EH (cell line): ENCODE measurements at places on chromosomes 12 and 14.

GRCh38 chr12:86249851-86250250 lies 6.3 kb downstream of the MGAT4C start:
- DNase-seq, result no peak

GRCh38 chr12:130497991-130498390 lies 160.3 kb downstream of the PIWIL1 start:
- DNase-seq, result no peak

DNA sequence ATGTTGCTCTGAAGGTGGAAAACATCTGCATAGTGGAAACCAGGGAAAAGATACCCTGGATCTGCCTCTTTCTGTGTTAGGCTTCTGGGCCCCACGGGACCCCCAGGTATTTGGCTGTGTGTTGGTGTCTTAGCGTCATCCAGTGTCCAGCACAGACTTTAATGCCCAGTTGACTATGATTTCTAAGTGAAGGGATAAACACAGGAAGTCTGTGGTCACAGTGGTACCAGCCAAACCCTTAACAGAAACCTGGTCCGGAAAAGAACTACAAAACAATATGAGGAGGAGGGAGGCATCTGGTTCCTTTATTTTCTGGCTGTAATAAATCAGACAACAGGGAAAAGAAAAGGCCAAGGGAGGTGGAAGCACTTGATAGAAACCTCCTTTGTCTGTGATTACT lies 56.4 kb downstream of the CMKLR1 start:
- DNase-seq, result no peak

GRCh38 chr14:103740991-103741689 lies 25.5 kb downstream of the ZFYVE21 start:
- DNase-seq, result peak; percentile 80

- DNase-seq, result peak; percentile 40
Measured at GRCh38 chr14:67951529-67952135, 132.1 kb downstream of the RAD51B start.

DNA sequence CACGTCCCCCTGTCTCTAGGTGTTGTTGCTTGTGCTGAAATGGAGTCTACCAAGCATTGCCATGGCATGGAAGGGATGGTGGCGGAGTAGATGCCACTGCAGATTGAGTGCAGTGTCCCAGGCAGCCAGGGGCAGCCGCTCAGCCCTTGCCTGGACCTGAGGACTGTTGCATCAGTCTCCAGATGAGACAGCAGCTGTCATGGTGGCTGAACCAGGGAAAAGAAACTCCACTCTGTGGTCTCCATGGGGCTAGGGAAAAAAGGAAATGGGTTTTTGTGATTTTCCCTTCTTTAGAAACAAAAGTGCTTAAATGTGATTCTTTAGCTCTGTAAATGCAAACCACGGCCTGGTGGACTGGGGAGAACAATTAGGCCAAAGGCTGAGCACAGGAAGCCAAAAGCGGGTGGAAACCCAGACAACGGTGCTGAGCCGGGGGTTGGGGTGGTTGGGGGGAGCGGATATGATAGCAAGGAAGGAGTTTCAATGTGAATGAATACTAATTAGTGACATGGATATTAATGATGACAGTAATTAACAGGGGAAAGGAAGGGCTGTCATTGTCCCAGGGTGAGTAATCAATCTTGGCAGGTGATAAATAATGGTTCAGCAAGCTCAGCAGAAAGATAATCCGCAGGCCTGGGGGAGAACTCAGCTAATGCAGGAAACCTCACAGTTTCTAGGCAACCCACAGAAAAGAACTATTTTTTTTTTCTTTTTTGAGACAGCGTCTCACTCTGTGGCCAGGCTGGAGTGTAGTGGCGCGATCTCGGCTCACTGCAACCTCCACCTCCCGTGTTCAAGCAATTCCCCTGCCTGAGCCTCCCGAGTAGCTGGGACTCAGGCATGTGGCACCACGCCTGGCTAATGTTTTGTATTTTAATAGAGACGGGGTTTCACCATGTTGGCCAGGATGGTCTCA lies 442.6 kb downstream of the DPF3 start:
- no peak for DNase-seq

GRCh38 chr12:92338671-92339070 lies 193.0 kb upstream of the BTG1 start:
- peak; percentile 49 for DNase-seq

DNA sequence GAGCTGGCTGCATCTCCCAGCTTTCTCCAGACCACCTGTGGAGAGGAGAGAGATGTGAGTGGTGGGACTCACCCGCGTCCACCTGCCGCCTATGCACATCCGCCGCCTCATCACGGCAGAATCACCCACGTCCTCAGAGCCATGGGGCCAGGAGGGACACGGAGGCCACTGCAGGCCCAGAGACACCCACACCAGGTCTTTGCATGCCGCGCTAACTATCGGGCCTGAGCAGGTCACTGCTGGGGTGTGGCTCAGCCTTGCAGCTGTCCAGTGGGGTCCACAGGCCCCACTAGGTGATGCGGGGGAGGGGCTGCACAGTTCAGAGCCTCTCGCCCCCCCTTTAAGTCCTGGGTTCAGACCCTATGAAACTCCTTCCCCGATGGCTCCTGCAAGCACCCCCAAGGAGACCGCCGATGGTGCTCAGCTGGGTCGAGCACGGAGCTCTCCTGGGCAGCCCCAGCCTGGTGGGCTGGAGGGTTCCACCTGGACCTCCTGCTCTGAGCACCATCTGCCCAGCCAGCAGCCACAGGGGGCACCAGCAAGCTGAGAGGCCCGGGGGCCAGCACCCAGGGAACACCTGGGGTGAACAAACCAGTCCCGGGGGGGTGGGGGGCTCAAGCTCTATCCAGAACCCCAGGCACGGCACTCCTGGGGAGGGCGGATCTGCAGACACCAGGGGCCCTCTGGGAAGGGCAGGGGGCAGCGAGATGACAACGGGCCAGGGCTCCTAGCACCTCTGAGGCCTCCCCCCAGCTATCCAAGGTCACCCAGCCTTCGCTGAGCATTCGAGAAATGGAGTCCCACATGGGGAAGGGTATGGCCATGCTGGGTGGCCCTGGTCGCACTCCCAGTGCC lies 34.3 kb downstream of the CCNK start:
- DNase-seq, result no peak

DNA sequence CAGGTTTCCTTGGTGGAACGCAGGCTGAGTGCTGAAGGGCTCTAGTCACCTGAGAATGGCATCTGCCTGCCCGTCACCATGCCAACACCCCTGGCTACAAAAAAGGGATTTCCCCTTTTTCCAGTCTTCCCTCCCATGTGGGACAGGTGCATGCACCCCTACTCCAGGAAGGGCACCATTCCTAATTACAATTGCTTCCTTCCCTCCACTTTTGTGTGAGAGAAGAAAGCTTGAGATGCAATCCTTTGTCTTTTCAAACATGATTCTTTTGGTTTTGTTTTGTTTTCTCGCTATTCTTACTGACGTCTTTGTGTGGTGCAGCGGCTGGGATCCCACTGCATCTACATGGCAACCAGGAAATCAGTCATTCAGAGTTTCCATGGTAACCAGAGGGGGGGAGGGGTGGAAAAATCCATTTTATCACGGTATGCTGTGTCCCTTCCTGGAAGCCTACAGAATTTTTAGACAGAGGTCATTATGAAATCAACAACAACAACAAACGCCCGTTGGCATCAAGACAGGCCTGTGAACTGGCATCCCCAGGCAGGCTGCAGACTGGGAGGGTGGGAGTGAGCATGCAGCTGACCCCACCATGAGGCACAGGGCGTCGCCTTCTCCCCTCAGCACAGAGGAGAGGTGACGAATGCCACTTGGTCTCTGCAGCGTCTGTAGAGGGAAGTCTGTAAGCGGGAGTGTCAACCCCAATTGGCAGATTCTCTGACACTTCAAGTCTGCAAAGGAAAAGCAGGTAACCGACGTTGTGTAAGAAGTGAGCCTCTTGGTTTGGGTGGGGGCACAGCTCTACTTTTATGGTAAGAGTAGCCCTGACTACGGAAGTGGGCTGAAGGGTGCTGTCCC lies 13.6 kb upstream of the GNG2 start:
- DNase-seq, result peak; percentile 38

DNA sequence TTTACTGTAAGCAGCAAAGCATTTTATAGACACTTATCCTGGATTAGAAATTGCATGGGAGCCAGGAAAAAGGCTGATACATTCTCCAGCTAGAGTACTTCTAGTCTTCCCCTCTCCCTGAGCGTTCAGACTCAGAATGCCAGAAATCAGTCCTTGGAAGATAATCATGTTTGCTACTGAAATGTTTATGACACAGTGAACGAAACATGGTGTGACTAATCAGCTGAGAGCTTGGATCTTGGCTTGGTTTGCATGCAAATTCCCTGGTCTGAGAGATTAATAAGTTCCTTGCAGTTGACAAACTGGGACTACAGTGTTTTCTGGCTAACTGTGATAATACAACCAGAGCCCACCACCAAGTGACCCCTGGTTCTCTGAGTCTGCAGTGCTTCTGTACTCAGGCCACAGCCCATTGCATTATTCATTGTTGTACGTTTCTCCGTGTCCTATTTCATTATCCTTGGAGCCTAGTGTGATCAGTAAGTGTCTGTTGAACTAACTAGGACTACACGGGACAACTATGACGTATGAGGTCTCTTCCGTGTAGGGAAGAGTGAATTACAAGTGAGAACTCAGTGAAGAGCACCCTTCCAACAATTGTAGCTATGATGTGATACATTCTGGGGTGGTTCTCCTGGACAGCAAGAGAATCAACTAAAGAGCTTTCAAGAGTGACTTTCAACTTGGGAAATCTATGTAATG lies 34.6 kb upstream of the EVL start:
- peak; percentile 95 for DNase-seq

DNA sequence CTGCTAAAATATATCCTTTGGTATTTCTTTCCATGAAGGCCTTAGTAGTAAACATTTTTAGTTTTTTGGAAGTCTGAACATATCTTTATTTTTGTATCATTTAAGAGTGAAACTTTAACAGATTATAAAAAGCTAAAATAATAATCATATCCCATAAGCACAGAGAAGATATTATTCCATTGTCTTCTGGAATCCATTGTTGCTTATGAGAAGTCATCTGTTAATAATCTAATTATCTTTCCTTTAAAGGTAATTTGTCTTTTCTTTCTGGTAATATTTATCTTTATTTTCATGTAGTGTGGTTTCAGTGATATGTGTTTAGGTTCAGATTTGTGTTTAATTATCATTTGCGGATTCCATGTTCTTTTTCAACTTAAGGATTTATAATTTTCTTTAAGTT lies 261.7 kb downstream of the MSRB3 start:
- DNase-seq, result no peak

- DNase-seq, result no peak
Measured at GRCh38 chr12:11824736-11825135, 175.3 kb downstream of the ETV6 start.

DNA sequence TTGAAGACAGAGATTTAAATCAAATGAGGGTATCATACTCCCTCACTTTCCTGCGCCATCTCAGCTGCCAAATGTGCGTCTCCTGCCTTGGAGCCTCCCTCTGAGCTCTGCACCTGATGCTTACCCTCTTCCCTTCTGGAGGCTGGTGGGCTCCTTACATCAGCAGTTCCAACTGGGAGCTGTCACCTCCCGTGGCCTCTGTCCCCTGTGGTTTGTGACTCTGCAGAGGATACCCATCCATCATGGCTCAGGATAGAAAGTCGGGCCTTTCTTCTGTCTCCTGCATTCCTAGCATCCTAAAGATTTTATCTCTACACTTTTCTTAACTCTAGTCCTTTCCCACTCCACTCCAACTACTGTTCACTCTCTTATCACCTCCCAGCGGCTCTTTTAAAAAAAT lies 570.6 kb downstream of the BCL11B start:
- DNase-seq, result no peak

DNA sequence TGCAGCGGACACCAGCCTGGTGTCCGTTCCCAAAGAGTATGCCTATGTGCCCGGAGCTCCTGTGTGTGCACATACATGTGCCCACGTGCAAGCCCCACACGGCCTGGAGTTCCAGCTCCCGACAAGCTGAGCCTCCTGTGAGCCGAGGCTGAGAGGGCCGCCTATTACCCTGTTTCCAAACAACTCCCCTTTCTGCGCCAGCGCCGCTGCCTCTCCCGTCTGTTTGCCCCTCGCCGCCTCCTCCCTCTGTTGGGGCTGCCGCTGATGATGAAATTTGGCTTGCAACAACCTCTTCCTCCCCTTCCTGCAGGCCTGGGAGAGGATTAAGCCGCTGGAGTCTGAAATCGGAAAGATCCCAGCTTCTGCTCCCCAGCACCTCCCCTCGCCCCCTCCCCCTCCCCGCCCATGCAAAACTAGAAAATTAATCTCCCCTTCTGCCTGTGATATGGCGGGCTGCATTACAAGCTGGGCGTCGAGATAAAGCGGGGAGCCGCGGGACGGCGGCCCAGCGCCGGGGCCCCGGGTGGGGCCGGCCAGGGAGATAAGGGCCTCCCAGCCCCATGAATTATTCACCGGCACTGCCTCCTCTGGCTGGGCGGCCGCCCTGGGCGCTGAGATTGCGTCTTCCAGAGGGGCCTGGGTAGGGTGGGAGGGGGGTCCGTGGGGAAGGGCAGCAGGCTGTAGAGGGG lies 6.8 kb upstream of the ASIC1 start:
- peak; percentile 39 for DNase-seq

DNA sequence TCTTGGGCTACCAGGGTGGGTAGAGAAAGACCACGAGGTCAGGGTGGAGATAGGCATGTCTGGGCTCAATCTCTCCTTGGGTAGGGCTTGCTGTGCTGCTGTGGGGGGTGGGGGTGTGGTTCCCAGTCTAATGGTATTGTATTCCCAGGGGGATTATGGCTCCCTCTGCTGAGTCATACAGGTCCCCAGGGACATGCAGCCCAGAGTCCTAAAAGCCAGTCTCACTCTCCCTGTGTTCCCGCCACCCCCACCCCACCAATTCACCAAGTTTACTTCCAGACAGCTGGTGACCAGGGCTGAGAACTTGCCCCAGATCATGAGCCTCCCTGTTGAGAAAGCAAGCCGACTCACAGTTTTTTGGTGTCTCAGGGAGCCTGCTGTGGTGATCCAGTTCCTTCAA lies 367.6 kb downstream of the C12orf75 start:
- peak; percentile 34 for DNase-seq

DNA sequence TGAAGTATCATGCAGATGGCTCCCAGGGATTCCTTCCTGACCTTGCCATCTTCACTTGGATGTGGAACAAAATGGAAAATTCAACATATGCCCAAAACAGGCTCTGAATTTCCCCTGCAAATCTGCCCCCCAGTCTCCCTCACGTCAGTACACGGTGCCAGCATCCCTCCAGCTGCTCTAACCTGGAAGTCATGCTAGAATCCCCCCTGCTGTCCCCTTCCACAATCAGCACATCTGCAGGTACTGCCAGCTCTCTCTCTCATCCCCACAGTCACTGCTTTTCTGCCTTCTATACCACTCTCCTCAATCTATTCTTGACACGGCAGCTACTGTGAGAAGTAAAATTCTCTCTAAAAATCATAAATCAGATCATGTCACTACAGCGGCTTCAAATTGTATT lies 21.6 kb downstream of the GALNT6 start:
- DNase-seq, result no peak

GRCh38 chr14:50237427-50237826 lies 6.0 kb upstream of the SOS2 start:
- DNase-seq, result no peak

DNA sequence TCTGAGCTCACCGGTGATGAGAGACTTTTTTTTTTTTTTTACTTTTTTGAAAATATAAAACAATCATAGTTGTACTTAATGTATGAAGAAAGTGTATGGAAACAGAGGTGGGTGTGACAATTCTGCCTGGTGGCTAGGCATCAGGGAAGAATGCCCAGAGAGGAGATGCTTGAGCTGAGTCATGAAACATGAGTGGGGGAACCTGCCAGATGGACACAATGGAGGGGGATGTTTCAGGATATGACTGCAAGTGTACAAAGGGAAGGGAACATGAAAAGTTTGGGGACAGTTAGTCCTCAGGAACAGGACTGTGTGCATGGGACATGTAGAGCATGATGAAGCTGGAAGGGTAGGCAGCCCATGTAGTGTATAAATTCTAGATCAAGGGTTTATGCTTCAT lies 274.2 kb upstream of the E2F7 start:
- peak; percentile 37 for DNase-seq
